Caudate nucleus (tissue), 63 donors: ENCODE measurements at places on chromosomes 7 and 10.

- no peak for DNase-seq
Observed at GRCh38 chr7:41760293-41760692, 57.4 kb upstream of the INHBA start.

- DNase-seq, result no peak
Observed at GRCh38 chr10:59177836-59178235, 1.4 kb downstream of the PHYHIPL start.

- DNase-seq, result no peak
Observed at GRCh38 chr10:58435297-58435985, 50.2 kb downstream of the TFAM start.

- no peak for DNase-seq
Observed at GRCh38 chr10:18743926-18744325, 84.7 kb downstream of the ARL5B start.

DNA sequence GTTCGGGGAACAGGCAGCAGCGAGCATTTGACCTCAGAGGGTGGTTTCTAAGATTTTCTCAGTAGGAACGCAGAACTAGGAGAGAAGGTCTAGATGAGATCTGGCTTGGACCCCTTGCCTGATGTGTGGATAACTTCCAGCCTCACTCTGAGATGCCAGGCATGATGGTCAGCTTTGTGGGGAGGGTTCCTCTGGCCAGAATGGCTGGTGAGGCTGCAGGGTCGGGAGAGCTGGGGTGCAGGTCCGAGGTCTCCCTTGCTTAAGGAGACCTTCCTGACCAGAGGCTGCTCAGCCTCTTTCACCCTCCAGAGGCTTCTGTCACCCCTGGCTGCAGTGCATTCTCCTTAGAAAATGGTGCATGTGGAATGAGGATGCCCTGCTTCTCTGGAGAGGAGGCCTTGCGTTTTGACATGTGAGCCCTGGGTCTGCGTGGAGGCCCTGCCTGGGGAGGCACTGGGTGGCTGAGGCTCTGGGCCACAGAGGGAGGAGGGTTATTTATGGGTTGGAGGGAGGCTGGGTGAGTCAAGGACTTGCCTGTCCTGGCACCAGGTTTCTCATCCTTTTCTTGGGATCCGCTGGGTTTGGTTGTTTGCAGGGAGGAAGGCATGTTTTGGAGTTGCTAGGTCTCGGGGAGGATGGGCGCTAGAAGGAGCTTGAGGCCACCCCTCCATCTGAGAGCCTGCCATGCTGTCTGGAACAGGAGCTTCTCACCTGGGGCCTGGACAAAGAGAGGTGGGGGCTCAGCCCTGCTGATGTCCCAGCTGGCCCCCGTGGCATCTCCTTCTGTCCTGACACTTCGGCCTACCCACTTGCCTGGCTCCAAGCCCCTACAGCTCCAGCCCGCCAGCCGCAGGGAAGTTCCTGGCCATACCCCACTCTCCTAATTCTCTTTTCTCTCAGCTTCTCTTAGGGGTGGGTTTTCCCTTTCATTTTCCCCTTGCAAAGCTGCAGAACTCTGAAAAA, 3.9 kb downstream of the FAM241B start:
- DNase-seq, result no peak

GRCh38 chr7:102874966-102875365, 37.8 kb upstream of the LRRC17 start:
- no peak for DNase-seq

DNA sequence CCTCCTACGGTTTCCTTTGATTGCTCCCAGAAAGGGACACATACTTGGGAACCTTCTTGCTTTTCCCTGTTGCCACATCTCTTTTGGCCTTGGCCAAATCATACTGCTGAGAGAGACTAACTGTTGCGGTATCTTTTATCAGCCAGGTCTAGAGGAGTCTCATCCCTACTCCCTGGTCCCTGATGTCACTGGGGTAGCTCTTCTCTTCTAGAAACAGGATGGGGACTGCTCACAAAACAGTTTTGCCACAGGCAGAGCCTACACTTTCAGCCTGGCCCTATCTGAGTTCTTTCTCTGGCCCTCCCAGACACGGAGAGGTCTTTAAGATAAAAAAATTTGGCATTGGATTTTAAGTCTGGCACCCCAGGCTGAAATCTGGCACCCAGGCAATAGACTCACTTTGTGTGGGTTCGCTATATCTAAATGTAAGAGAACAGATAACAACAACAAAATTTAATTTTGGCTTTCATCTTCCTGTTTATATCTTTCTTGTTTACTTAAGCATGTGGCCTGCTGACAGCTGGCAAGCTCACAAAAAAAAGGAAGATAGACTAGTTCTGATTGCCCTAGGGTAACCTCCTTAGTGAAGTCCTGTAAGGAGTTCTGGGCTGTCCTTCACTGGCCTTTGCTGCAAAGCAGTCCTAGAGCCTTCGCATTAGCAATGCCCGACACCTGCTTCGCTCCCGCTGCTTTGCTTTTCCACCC, 228.3 kb upstream of the NPVF start:
- no peak for DNase-seq

GRCh38 chr10:80957161-80957560, 419.5 kb downstream of the SH2D4B start:
- no peak for DNase-seq

GRCh38 chr10:3060481-3060889, 6.9 kb upstream of the PFKP start:
- no peak for DNase-seq

GRCh38 chr10:92478536-92478935, 95.4 kb downstream of the IDE start:
- no peak for DNase-seq

GRCh38 chr10:30742471-30742870, 112.9 kb upstream of the LYZL2 start:
- no peak for DNase-seq

- no peak for DNase-seq
Observed at GRCh38 chr10:108450280-108450679, 1285.8 kb upstream of the SORCS1 start.

DNA sequence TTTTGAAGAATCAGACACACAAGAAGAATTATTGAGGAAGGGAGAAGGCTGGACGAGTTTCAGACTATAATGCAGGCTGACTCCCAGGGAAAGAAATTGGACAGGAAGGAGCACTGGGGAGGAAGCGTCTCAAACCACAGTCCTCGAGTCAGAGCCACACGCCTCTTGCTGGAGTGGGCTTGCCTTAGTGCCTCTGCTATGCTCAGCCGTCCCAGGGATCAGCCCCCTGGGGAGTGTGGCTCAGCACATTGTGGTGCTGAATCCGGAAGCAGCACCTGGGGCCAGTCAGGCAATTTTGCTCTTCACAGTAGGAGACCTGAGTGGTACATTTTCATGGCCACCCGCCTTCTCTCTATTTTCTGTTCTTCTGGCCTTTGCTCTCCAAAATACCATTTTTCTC, 67.4 kb upstream of the SLC35G1 start:
- no peak for DNase-seq

GRCh38 chr7:141128931-141129330, 55.1 kb downstream of the TMEM178B start:
- no peak for DNase-seq

GRCh38 chr10:113241599-113242360, 291.7 kb downstream of the TCF7L2 start:
- no peak for DNase-seq

GRCh38 chr7:98618786-98619185, 1.7 kb downstream of the NPTX2 start:
- DNase-seq, result no peak

DNA sequence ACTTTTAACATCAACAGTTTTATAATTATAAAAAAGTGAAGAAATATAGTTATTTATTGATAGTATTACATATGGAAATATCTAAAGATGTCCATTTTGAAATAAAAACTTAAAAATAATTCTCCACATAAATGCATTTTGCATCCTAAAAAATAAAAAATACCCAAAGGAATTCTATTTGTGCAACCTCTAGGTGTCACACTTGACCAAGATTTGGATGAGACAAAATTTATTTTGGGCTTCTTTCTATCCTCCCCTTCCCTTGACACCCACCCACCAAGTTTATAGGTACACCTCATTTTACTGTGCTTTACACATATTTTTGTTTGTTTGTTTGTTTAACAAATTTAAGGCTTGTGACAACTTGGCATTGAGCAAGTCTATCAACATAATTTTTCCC, 3.3 kb upstream of the THSD7A start:
- no peak for DNase-seq

DNA sequence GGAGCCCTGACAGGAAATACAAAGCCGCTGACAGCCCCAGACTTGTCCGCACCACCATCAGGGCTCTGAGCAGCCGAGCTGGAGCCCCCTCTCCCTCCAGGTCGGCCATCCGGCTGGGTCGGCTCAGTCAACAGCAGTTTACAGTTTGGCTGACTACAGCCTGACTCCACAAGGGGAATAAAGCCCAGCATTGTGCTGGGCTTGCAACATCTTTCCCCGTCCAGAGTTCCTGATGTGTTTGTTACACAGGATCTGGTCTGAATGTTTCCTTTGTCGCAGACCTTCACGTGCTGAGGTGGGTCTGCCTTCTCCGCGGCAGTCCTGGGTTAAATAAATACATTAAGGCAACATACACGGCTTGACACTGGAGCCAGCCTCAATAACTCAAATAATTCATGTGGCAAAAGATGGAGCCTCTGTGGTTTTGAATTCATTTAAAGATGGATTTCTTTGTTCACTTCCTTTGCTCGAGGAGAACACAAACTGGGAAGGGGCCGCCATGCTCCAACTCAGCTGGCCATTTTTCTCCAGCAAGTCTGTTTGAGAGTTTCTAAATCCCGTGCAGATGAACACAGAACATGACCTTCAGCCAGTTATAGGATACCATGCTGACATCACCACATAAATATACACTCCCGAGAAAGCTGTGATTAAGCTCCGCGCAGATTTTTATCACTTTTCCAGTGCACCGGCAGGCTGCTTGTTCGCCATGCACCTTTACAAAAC, 192.1 kb downstream of the WDR11 start:
- no peak for DNase-seq

DNA sequence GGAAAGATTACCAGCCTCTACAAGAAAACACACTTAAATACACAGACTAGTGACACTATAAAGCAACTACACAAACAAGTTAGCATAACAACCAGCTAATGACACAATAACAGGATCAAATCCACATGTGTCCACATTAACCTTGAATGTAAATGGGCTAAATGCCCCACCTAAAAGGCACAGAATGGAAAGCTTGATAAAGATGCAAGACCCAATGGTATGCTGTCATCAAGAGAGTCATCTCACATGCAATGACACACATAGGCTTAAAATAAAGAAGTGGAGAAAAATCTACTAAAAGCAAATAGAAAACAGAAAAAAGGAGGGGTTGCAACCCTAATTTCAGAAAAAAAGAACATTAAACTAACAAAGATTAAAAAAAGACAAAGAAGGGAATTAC, 14.0 kb upstream of the GIMAP4 start:
- DNase-seq, result no peak

GRCh38 chr7:151243408-151244195, 4.9 kb downstream of the SMARCD3 start:
- DNase-seq, result peak; percentile 18

DNA sequence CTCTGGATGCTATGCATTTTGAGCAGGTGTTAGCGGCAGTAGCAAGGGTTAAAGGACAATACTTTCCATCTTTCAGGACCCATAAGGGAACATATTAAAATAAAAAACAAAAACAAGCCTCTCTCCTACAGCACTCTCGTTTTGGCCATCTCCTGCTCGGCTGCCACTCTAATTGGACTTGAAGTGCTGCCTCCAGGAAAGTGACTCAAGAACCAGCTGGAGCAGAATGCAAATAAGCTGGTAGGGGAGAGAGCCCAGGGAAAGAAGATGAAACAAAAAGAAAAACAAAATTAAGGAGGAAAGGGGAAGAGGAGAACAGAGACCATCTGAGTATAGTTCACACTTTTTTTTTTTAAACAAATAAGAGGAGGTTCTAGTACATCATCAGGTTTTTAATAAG, 65.6 kb downstream of the HBP1 start:
- DNase-seq, result no peak

DNA sequence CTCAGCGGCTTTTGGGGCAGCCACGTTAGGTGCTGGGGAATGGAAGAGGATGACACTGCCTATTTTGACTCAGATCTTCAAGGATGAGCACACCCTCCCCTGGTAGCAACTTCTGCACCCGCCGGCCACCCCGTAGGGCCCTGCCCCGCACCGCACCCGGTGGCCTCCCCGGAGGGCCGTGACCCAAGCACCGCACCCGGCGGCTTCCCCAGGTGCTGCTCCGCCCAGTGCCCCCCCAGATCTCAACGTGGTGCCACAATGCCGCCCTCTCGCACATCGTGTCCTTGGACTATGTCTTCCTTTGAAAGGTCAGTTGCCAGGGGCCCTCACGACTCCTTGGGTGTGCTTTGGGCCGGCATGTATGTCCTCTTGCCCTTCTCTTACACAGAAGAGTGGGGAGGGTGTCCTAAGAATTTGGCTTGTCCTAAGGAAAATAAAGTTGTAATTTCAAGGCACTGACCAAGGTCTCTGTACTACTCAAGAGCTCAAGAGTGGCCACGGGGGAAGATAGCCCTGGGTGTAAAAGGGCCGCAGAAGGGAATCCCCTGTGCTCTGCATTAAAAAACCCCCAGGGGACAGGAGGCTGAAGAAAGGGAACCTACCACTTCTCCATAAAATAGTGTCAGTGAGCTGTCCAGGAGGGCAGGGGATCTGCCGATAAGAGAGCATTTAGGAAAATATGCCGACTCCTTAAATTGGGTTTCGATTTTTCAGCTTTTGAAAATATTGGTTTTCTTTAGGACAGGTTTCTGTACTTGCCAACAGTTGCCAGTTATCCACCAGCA, 1.6 kb upstream of the LANCL2 start:
- no peak for DNase-seq

DNA sequence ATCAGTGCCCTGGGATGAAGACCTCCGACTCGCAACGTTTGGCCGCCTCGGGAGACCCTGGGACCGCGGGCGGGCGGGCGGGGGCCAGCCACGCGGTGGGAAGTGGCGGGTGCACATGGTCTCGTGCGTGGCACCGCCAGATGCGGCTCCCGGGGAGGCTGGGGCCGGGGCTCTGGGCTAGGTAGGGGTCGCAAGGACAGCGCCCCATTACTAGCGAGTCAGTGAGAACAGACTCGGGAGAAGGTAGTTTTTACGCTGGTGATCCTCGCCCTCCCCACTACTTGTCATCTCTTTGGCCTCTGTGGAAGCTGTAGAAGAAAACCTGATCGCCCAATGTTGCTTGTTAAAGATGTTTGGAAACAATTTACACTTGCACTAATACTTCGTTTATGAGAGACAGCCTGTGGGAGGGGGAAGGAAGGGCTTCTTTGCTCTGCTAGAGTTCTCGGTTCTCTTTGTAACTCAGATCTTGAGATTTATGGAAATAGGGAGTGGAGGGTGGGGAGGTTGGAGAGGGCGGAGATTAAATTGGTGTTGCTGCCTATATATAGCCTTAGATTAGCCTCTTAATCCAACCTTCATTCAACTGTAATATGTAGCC, 591 bp downstream of the BZW2 start:
- DNase-seq, result peak; percentile 69

DNA sequence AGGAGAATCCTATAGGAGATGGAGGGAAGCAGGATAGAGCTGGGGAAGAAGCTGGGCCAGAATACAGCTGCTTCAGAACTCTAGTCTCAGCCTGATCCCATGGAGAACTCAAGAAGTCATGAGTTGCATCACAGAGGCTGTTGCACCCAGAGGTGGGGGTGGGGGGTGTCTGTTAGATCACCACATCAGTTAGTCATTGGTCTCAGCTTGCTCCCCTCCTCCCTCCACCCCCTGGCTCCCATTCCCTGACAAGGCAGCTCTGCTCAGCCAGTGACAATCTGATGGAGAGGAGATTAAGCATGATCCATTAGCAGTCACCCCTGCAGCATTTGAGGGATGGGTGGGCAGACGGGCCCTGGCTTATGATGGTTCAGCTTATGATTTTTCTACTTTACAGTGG, 58.4 kb upstream of the FGL2 start:
- no peak for DNase-seq
